ENCODE measurements at places on chromosomes 2 and 18. TPM values are rescaled to one million over a fixed set of nuclear protein-coding genes. Genes with fewer than 3 reads are reported as not detected.
A peak's percentile ranks its signal among the peaks of the same experiment; 100 is the strongest.

TMEM87B gene
- 24.6 TPM for polyA plus RNA-seq

GPR75 gene
- polyA plus RNA-seq = 1.9 TPM

MARCHF7 gene
- 128 TPM for polyA plus RNA-seq

VIT gene
- not detected for polyA plus RNA-seq

CROCC2 gene
- not detected for polyA plus RNA-seq

- DNase-seq = no peak
Measured at GRCh38 chr18:45621061-45621511, 5.8 kb downstream of the SLC14A2 start.

- DNase-seq = no peak
Measured at GRCh38 chr2:127256381-127256780, 36.3 kb upstream of the CYP27C1 start.

DNA sequence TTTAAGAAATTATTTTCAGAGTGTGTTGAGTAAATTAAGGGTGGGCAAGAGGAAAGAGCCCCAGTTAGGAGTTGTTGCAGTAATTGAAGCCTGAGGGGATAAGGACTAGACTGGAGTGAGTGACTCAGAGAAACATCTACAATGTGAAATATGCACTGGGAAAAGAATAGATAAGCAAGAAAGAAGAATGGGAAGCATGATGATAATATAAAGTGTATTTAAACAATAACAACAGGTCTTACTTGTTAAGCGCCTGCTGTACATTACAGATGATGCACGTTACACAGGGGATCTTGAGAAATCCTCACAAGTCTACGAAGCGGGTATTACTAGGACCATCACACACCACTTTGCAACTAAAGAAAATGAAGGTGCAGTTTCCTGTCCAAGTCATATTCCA lies 73.6 kb upstream of the STK17B start:
- DNase-seq = no peak

DNA sequence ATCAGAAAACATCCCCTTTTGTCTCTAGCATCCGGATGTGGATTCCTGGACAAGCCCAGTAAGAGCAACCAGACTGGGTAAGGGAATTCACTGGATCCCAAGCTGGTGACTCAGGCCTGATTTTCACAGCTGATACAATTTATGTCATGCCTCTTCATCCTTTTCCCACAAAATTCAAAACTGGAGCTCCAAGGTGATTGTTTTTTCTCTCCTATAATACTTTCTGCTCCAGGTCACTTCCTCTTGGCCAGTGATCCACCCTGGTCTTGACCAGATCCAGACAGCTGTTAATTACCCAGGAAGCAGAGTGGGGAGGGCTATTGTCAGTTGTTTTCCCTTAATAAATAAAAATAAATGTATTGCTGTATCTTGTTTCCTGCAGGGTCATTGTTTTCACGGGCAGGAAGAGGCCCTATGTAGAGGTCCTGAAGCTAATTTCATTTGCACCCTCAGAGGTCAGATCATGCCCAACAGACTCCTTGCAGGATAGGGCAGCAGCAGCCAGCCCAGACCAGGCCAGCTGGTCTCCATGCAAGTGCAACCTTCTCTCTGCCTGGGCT lies 57.6 kb downstream of the EVA1A start:
- no peak for DNase-seq

- DNase-seq = peak; percentile 18
Measured at GRCh38 chr2:179311101-179311500, 46.5 kb upstream of the SESTD1 start.

DNA sequence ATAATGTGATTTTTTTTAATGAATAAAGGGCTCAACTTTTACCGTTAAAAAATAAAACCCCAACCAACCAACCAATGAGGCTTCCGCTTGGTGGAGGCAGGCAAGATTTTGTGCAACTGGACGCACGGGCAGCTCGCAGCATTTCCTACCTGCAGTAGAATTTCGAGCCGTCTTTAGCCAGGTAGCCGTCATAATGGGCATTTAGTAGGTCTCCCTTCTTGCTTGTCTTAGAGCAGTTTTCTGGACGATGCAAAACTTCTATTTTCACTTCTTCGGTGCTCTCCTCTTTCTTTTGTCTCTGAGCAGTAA lies 316 bp downstream of the FKBP7 start:
- no peak for DNase-seq

- DNase-seq = no peak
Measured at GRCh38 chr2:128316777-128317180, 1.9 kb downstream of the HS6ST1 start.

GRCh38 chr2:175234153-175234552 lies 52.6 kb upstream of the ATP5MC3 start:
- no peak for DNase-seq

GRCh38 chr2:171163261-171163660 lies 2.6 kb upstream of the TLK1 start:
- no peak for DNase-seq
